ENCODE measurements at places on chromosomes 11 and 22.
A peak's percentile ranks its signal among the peaks of the same experiment; 100 is the strongest.

DNA sequence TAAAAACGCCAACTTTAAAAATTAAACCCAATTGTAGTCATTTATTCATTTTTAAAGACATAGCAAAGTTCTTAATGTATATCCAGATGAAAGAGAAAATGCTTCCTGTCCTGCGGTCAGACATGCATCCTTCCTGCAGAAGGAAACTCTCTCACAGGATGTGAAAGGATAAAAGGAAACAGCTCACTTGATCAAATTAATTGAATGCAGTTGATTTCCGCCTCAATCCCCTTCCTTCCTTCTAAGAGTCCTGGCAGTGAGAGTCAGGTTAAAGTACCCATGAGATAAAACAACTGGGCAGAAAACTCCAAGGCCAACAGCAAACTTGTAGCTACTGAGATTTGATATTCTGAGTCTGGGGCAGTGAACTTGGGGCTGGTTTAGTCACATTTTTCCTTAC lies 38.5 kb downstream of the CWC15 start:
- no peak for DNase-seq

DNA sequence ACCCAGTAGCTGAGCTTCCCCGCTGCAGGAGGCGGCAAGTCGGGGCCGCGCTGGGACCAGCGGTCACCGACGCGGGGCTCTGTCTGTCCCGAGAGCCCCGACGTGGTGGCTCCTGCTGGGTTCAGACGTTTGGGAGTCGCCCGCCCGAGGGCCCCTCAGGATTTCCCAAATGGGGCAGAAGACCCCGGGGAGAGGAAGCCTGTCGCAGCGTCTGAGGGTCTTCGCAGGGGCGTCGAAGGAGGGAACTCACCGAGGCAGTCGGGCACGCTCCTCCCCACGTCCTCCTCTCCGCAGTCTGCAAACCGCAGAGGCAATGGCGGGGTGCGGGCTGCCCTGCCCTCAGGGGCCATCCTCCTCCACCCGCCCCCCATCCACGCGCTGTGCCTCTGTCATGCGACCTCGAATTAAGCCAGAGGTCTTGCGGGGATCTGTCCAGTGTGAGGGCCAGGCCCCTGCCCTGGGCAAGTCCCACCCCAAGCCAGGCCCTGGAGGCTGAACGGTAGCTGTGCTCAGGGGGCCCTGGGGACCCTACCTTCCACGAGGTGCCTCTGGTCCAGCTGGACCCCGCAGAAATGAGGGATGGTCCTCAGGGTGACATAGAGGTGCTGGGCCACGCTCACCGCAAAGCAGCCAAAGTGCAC lies 12.5 kb downstream of the IL17REL start:
- DNase-seq: no peak

GRCh38 chr11:3073029-3073435 lies 15.8 kb upstream of the CARS1 start:
- DNase-seq: no peak

DNA sequence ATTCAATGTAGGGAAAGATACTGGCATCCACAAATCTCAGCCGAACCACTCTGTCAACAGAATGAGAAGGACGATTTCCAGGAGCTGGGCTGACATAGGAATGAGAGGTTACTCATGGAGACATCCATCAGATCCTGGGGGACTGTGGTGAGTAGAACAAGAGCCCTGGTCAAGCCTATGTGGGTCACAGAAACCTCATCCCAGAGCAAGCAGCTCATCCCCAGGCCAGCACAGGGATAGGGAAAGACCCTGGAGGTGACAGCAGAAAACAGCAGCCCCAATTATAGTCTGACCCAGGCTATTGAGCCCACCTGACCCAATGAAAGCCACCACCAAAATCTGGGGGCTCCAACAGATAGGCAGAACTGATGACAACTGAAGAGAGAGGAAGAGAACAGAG lies 128.0 kb upstream of the SERPIND1 start:
- DNase-seq: no peak

GRCh38 chr22:46922037-46922436 lies 159.6 kb downstream of the TBC1D22A start:
- DNase-seq: no peak

DNA sequence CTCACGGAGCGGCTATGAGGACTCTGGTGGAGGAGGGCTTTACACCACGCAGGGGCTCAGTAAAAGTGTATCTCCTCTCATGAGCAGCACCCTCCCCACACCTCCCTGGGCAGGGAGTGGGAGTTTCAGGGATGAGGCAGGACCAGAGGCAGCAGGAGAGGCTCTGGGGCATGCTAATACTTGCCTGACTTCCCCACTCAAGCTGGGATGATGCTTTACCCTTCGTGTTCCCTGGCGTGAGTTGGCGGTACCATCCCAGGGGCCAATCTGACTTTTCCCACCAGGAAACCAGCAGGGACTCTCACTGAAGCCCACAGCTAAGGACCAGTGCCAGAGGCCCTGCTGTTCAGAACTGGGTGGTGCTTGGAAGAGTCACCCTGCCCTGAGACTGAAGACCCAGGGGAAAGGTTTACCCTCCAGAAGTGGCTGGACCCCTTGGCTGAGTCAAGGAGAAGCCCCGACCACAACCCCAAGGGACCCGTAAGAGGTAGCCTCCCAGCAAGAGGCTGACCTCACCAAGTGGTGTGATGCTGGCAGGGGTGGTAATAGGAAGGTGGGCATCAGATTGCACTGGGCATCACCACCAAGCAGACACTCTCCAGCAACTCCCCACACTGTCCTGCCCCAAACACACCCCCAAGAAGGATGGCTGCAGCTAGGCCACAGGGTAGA lies 65.6 kb downstream of the THAP12 start:
- no peak for DNase-seq

GRCh38 chr22:47376901-47377505 lies 614.6 kb downstream of the TBC1D22A start:
- no peak for DNase-seq

DNA sequence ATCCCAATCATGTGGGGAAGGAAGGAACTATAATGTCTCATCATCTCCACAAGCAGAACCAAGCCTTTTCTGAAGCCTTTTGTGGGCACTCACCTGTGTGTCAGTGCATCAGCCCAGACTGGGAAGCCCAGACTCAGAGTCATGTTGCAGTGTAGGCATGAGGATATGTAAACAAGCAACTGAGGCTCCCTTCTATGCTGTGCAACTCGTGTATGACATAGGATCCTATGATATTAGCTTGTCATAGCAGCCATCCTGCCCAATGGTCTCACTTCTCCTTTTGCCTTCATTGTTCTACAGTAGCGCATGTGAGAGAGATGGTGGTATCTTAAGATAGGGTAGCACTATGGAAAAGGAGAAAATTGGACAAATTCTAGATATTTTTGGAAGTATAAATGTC lies 103.4 kb upstream of the OLFML1 start:
- DNase-seq: no peak

DNA sequence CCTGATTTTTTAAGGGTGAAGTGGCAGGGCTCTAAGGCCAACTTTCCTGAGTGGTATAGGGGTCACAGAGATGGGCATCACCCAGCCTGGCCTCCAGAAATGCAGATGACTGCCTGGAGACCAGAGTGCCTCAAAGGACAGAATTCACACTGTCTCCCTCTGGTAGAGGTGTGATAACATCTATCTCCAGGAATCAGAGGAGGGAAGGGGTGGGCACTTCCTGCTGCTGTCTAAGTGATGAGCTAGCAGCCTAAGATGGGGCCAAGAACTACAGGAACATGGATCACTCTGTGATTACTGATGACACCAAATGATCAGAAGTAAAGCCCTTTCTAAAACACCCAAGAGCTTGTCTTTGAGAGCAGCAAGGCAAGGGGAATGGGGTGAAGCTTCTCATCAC lies 61.9 kb downstream of the C11orf58 start:
- DNase-seq: no peak

DNA sequence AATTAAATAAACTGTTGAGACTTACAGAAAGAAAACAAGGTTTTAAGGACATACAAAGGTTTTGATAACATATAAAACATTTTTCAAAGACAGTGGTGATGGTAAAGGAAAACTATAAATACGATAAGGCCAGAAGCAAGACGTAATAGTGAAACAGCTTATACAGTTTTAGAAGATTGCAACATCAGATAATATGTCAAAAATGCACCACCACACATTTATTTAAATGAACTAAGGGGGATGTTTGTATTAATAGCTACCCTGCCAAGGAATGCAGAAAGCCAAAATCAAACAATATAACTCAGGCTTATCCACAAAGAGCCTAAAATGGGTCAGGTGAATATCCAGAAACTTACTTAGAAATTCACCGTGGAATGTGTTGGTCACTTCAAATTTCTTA lies 981.6 kb upstream of the FAT3 start:
- DNase-seq: no peak

DNA sequence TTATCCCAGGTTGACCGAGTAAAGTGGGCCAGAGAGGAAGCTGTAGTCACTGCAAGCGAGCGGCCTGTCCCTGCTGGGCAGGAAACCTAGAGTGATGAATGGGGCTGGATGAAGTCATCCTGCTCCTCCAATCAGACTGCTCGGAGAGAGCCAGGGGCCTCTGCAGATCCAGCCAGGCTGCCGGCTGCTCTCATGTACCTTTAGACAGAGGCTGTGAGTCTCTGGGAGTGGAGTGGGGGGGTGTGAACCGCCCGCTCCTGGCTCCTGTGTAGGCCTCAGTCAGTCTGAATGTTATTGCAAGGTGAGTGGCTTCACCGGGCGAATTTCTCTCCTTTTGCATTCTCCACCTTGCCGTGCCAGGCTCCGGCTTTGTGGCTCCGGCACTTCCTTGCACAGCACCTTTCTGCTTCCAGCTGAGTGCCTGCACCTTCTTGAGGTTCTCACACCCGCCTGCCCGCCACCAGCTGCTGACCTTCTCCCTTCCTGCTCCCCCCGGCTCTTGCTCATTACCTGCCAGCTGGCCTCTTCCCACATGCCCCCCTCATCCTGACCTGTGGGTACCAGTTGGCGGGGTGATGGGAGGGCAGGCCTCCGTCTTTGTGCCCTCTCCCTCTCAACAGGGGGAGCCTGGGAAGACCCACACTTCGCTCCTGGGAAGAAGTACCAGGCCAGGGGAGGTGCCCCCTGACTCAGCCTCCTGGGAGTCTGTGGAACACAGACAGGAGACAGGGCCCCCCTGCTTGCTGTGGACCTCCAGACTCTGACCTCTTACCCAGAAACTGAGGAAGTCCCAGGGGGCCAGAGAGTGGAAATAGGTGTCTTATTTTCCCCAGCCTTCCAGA lies 79.9 kb downstream of the GRAMD1B start:
- no peak for DNase-seq

GRCh38 chr11:128022007-128022368 lies 565.4 kb downstream of the ETS1 start:
- no peak for DNase-seq

DNA sequence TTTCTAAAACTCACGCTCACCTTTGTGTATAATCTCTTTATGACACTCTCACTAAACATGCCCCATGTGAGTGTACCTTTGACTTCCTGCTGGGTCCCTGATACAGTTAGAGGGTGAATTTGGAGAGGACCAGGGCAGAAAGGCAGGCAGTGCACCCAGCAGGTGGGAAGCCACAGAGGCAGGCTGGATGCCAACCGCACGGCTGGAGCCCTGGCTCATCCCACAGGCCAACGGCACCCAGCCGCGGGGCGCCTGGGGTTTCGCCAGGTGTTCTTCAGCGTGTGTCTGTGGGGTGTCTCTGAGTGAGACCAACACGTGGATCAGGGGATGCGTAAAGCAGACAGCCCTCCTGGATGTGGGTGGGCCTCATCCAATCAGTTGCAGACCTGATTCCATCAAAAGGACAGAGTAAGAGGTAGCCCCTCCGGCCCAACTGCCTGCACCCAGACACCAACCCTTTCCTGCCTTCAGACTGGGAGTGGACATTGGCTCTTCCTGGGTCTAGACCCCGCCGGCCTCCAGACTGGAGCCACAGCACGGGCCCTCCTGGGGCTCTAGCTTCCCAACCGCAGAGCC lies 51.6 kb downstream of the DHCR7 start:
- DNase-seq: no peak

DNA sequence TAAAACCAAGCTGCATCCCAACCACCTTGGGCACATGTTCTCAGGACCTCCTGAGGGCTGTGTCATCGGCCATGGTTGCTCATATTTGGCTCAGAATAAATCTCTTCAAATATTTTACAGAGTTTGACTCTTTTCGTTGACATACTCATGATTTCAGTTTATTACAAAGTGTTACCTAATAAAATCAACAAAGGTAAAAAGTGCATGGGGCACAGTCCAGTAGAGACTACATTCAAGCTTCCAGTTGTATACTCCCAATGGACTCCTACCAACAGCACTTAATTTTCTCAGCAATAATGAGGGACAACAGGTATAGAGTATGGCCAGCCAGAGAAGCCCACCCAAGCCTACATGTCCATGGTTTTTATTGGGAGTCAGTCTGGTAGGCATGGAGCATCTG lies 347.9 kb upstream of the FAT3 start:
- DNase-seq: no peak

GRCh38 chr11:8232414-8232813 lies 31.3 kb downstream of the LMO1 start:
- no peak for DNase-seq

GRCh38 chr11:117814766-117815261 lies 9.7 kb downstream of the FXYD2 start:
- DNase-seq: peak; percentile 41

GRCh38 chr11:103544874-103545273 lies 435.6 kb downstream of the DYNC2H1 start:
- no peak for DNase-seq

GRCh38 chr11:132448334-132448995 lies 1078.0 kb downstream of the NTM start:
- no peak for DNase-seq

DNA sequence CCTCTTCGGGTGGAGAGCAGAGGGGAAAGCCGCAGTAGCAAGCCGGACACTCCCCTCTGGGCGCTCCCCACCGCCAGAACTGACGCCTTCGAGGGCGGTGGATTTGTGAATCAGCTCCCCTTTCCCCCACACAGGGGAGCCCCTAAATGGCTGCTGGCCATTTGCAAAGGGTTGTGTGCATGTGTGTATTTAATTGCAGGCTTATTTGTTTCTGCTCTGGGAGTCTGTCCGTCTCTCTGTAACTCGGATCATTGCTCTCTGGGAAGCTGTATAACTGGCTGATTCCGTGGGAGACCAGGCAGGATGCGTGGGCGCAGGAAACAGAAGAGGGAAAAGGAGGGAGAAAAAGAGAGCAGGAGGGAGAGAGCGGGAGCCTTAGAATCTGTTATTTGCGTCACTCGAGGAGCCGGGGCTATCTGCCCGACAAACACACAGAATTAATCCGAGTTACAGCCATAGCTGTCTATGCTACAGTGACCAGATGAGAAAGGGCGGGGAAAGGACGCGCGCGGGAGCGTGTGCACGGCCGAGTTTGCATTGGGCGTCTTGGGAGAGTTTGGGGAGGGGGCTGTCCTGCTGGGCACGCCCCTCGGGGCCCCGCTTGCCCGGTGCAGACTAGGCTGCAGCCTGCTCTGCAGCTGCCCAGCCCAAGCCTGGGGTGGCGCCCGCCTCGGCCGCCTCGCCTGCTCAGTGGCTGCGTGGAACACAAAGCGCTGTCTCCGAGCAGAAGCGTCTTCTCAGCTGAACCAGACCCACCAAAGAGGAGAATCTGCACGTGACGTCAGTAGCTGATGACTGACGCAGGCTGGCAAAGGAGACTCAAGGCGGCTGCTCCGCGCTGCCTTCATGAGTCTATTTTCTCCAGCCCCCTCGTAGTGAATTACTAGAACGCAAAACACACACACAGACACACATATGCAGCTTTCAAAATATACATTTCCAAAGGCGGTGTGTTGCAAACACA lies 105.3 kb upstream of the HSD17B12 start:
- DNase-seq: no peak

Measured in stimulated activated CD4-positive, alpha-beta T cell treated with anti-CD3 and anti-CD28 coated beads, TNF-alpha, amount 100 ng/mL, for 4 hours (primary cell).